NCI-H2081 (cell line): ENCODE measurements at places on chromosomes 3 and 15.

- DNase-seq = no peak
Measured at GRCh38 chr3:195164573-195165264, 106.2 kb downstream of the XXYLT1 start.

DNA sequence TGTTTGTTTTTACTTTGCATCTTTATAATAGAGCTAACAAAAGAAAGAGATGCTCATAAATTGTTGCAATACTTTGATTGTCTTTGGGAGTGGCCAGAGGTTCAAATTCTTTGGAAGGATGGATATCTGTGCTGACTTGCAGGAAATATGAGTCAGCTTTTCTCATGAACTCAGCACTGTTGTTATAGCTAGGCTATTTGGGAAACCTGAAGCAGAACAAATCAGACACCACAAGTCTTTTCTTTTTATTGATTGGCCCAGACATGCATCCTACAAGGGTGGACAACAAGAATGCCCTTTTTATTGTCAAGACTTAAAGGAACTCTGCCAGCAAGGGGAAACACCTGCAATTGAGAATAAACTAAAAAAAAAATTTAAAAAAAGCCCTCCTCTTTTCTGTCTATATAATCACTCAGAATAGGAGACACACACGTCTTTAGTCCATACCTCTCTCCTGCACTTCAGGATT, 4.6 kb upstream of the DENND4A start:
- DNase-seq = no peak

DNA sequence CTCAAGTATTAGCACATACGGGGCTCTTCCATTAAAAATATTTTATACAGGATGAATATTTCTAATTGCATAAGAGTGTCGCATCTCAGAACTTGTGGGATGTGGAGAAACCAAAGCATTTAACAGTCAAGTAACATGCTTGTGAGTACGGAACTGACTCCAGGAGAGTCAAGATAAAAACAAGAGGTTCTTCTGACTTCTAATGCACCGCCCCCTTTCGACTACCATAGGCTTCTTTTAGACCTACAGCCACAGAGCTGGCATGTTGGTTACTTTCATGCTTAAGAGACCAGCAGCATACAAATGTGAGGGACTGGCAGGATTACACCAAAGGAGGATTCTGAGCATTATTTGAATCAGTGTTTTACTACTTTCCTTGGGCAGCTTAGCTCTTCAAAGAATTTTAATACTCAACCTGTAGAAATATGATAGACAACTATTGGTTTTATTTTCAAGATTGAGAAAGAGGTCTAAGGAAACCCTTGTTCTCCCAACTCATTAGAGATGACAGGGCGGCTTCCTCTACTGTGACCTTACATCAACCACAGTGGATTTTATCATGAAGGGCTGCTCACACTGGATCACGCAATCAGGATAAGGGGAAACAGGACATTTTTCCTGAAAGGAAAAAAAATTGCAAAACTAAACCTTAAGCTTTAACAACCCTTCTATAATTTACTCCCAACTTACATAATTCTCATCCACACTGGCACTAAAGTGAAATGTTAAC, 14.0 kb downstream of the ETV5 start:
- no peak for DNase-seq

GRCh38 chr3:159168788-159169187, 366.9 kb downstream of the MFSD1 start:
- DNase-seq = no peak
